Stimulated activated CD4-positive, alpha-beta T cell treated with anti-CD3 and anti-CD28 coated beads, Interleukin-15, amount 100 ng/mL, for 24 hours (primary cell): ENCODE measurements at places on chromosomes 7 and 10.

DNA sequence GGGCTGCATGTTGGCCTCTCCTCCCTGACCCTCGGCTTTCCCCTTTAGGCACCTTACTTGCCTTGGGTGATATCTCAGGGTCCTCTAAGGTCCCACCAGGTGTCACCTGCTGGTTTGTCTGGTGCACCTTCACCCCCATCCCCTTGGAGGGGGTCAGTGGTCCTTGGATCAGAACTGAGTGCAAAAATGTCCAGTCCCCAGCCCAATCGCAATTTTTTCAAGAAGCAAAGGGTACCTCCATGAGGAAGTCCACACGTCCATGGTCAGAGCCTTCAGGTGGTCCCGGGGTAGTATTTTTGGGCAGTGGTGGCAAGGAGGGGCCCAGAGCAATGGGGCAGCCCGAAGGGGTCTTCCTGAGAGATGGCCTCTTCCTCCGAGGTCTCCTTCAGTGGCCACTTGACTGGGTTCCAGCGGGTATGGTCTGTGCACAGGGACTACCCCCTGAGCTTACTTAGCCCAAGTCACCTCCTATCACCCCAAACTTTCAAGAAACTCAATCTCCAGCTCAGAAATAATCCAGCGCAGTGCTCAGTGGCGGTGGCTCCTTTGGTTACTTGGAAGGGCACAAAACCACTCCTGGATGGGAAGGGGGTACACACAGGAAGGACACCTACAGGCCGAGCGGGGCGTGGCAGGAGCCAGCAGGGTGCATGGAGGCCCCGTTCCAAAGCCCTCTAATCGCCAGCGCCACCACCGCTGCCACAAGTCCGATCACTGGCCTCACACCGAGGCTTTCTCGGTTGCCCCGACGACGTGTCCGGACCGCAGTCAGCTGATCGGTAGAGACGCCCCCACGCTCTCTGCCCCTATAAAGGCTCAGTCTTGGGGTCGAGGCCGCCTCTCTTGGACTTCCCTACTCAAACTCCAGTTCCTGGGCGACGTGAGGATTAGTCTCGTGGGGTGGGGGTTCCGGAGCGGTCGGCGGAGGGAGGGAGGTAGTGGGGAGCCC lies 4.5 kb downstream of the SAP25 start:
- peak; percentile 72 for DNase-seq

GRCh38 chr10:88913127-88913526 lies 33.1 kb downstream of the STAMBPL1 start:
- no peak for DNase-seq

DNA sequence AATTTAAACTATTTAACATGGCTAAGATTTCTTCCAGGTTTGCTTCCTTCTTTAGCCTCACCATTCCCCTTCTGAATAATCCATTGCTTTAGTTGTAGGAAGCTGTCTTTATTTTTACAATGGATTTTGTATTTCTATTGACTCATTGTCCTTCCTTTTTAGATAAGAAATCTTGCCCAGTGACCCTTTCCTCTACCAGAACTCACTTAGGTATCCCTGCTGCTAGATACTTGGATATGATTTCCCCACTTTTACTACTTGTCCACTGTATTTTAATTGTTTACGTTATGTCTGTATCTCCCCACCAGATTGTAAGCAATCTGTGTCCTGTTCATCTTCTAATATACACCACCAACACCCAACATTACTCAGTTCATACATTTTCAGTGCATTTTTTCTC lies 47.7 kb upstream of the MDFIC start:
- no peak for DNase-seq

GRCh38 chr10:14594878-14595525 lies 179.7 kb downstream of the FAM107B start:
- no peak for DNase-seq

GRCh38 chr10:77164616-77165311 lies 472.8 kb downstream of the KCNMA1 start:
- no peak for DNase-seq

GRCh38 chr10:132175408-132175807 lies 11.3 kb upstream of the DPYSL4 start:
- DNase-seq: no peak

DNA sequence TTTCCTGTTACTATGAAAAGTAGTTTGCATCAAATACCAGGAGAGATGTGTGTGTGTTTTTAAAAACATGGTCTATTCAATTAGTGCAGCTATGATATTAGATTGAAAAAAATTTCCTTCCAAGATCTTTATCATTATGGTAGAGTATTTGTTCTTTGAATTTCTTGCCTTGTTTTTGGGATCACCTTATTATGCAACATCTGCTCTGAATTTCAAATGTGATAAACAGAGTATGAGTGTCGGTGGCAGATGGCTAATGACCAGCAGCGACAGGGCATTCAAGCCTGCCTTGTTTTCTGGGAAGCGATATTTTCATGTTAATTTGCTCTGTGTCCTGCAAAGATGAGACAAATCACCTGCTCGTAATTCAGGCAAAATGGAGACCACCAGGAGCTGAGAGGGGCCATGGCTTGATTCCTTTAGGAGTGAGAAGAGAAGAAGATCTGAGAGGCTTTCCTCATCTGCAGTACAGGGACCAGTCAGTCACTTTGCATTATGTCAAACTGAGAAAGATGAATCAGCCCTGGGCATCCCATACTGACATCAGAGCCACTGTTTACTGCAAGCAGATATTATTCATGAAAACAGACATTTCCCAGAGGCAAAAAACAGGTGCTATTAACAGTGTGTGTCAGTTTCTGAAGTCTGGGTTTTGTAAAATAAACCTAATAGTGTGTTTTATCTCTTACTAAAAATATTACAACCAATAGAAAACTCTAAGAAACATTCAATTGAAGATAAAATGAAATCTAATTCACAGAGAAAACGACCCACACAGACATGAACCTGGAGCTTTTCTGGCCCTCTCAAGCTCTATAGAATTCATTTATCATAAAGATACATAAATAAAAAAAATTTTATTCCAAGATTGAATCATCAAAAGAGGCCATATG lies 67.6 kb downstream of the CDK6 start:
- DNase-seq: peak; percentile 43

GRCh38 chr7:151381348-151382078 lies 28.3 kb downstream of the WDR86 start:
- DNase-seq: peak; percentile 30

DNA sequence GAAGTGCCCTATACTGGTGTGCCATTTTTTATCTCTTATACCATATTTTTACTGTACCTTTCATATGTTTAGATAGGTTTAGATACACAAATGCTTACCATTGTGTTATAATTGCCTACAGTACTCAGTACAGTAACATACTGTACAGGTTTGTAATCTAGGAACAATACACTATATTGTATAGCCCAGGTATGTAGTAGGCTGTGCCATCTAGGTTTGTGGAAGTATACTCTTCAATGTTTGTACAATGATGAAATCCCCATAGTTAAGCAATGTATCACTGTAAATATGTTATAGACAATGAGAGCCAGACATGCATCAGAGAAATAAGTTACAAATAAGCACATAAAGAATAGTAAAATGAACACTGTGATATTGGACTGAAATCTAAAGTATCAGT lies 109.1 kb downstream of the IQUB start:
- no peak for DNase-seq

- DNase-seq: no peak
These were observed 31.1 kb upstream of the SLF2 start for GRCh38 chr10:100881556-100882213.

GRCh38 chr10:20911626-20912025 lies 14.5 kb upstream of the NEBL start:
- DNase-seq: no peak

DNA sequence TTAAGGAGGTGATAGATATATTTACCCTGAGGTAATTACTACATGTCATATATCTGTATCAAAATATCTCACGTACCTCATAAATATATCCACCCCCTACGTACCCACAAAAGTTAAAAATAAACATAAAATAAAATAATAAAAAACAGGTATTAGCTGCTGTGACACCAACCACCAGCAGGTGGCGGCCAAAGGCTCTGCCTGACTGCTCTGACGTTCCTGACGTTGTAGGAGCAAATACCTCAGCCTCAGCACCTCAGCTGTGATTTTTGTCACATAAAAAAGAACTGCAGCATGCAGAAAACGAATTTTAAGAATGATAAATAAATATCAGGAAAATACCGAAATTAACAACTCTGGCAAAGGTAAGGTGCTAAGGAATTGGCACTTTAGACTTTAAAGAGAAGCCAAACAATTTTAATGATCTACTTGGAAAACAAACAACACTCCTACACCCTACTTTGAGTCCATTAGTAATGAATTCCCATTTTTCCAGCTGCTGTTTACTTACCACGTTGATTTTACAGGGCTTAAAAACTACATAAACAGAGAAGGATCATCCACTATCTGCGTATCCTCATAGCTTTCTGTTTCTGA lies 125.4 kb upstream of the TARP start:
- DNase-seq: peak; percentile 63
